ENCODE measurements at places on chromosomes 7 and 10. TPM values are rescaled to one million over a fixed set of nuclear protein-coding genes. Genes with fewer than 3 reads are reported as not detected.

The HMX3 gene
- not detected for total RNA-seq

The NRG3 gene
- total RNA-seq: 0.22 TPM

The NKX2-3 gene
- total RNA-seq: not detected

The ZNF804B gene
- total RNA-seq: not detected

The ZPBP gene
- not detected for total RNA-seq

The SPDYE9 gene
- total RNA-seq: not detected

The SPDYE5 gene
- total RNA-seq: not detected

The ZNF503 gene
- 18.1 TPM for total RNA-seq

The PNLIPRP1 gene
- not detected for total RNA-seq

The OR2A5 gene
- not detected for total RNA-seq

The CALML5 gene
- not detected for total RNA-seq

The ANKRD22 gene
- total RNA-seq: not detected

The DOCK1 gene
- total RNA-seq: 124 TPM

The SLC13A1 gene
- total RNA-seq: not detected

The SSC4D gene
- 6.3 TPM for total RNA-seq

The PITRM1 gene
- 57.7 TPM for total RNA-seq

The ASB15 gene
- total RNA-seq: not detected

The SMO gene
- 12.3 TPM for total RNA-seq

The MYH16 gene
- under 0.01 TPM for total RNA-seq

The MMP21 gene
- total RNA-seq: not detected

The TMEM213 gene
- not detected for total RNA-seq

The ITPRIP gene
- 7.9 TPM for total RNA-seq

The MYO1G gene
- total RNA-seq: 0.33 TPM

The SPAM1 gene
- not detected for total RNA-seq

The ATRNL1 gene
- total RNA-seq: 0.22 TPM
